ENCODE measurements at places on chromosomes 3 and 15.

DNA sequence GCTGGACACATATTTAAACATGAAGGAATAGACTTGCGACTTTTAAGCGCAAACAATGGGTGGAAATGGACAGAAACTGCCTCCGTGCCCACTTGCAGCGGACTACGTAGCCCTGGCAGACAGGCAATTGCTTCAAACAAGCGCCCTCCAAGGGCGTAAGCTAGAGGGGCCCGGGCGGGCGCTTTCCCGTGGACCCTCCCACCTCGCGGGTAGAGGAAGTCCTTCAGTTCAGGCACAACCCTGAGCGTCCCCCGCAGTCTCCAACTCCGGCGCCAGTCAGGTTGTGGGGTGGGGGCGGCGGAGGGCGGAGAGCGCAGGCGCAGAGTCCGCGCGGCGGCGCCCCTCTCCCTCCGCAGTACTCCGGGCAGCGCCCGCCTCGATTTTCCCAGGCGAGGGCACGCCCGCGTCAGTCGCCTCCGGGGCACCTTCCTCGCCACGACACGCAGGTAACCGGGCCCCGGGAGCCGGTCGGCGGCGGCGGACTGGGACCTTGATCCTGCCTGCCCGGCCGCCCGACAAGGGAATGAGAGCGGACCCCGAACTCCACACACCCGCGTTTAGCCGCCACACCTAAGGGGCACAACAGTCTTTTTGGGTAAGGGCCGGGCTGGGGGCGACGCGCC lies at the start of gene SLC35G2:
SLC35G2 (plus strand) TSS at position 358 of the 623 bp plus-strand sequence. CDS start 35,335 bp downstream, outside the sequence.
- no peak for DNase-seq

- DNase-seq: no peak
These were observed 209.7 kb downstream of the NR1D2 start for GRCh38 chr3:24154781-24155180.

- no peak for DNase-seq
These were observed 5.6 kb downstream of the PPCDC start for GRCh38 chr15:75028991-75029377.

GRCh38 chr15:90818251-90819210 lies 49.9 kb upstream of the FURIN start:
- DNase-seq: no peak

DNA sequence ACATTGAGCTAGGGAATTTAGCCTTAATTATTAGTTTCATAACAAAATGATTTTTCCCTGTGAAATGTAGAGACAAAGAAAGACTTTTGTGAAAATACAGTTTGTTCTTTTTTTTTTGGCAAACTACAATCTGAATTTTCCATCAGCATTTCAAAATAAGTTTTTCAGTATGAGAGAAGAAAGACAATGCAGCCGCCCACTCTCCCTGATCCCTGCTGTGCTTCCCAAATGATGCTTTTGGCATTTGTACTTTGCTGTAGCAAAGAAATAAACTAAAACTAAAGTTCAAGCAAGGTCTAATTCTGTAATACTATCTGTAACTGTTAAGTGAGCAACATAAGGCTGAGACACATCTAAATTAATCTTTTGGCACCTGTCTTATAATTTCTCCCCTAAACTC lies 782.2 kb downstream of the VGLL3 start:
- no peak for DNase-seq

GRCh38 chr3:156418428-156418827 lies 136.5 kb downstream of the SSR3 start:
- DNase-seq: no peak

GRCh38 chr15:39581793-39582285 lies 960 bp downstream of the THBS1 start:
- DNase-seq: no peak

DNA sequence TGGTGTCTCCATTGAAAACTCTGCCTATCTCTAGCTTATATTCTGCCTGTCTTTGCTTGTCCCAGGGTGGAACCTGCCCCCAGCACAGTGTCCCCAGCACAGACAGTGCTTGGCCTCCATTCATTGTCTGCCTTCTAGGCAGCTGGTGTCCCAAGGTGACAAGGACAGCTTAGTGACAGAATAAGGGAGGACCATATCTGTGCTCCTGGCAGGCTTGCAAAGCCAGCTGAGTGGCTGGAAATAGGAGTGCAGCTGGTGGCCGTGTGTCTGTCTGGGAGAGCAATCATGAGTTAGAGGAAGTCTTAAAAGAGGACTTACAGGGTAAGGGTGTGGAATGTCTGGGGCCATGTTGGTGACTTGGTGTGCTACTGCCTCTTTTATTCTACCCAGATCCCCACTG lies 33.4 kb downstream of the SCN5A start:
- no peak for DNase-seq

GRCh38 chr3:29850641-29851040 lies 569.8 kb downstream of the RBMS3 start:
- DNase-seq: no peak

GRCh38 chr15:77807115-77807514 lies 174.4 kb upstream of the LINGO1 start:
- DNase-seq: no peak

GRCh38 chr15:66894986-66895780 lies 170.2 kb upstream of the SMAD3 start:
- no peak for DNase-seq

- no peak for DNase-seq
These were observed 23.7 kb downstream of the TPRA1 start for GRCh38 chr3:127566833-127567232.

- no peak for DNase-seq
These were observed 30.5 kb downstream of the TMEM44 start for GRCh38 chr3:194602669-194603171.

DNA sequence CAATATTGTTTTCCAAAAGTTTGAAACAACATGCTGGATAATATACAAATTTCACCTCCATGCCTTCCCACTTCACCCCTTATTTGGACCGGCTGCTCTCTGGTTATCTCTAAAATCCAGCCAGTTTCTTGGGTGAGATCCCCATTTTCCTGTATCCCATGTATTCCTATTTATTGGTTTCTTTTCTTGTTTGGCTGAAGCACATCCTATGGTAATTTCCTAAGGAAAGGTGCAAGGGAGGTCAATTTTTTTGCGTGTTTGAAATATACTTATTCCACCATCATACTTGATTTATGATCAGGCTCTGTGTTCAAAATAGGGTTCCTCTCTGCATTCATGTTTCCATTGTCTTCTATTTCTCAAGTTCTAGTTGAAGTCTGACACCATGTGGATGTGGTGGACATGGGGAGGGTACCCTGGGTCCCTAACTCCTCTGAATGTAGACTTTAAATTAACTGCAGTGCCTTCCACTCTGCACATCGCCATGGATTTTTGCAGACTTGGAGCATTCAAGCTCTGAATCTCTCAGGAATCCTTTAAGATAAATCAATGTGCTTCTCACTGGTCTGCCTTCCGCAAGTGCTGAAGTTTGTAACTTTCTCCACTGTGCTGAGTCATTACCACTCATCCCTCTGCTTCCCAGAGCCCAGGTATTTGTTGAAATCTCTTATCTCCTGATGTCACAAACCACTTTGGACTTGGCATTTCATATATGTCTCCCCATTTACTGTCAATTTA lies 52.1 kb upstream of the TLE3 start:
- DNase-seq: no peak

GRCh38 chr15:75356517-75356916 lies 9.7 kb downstream of the NEIL1 start:
- no peak for DNase-seq

- no peak for DNase-seq
These were observed 8.1 kb downstream of the XIRP1 start for GRCh38 chr3:39184081-39184967.

DNA sequence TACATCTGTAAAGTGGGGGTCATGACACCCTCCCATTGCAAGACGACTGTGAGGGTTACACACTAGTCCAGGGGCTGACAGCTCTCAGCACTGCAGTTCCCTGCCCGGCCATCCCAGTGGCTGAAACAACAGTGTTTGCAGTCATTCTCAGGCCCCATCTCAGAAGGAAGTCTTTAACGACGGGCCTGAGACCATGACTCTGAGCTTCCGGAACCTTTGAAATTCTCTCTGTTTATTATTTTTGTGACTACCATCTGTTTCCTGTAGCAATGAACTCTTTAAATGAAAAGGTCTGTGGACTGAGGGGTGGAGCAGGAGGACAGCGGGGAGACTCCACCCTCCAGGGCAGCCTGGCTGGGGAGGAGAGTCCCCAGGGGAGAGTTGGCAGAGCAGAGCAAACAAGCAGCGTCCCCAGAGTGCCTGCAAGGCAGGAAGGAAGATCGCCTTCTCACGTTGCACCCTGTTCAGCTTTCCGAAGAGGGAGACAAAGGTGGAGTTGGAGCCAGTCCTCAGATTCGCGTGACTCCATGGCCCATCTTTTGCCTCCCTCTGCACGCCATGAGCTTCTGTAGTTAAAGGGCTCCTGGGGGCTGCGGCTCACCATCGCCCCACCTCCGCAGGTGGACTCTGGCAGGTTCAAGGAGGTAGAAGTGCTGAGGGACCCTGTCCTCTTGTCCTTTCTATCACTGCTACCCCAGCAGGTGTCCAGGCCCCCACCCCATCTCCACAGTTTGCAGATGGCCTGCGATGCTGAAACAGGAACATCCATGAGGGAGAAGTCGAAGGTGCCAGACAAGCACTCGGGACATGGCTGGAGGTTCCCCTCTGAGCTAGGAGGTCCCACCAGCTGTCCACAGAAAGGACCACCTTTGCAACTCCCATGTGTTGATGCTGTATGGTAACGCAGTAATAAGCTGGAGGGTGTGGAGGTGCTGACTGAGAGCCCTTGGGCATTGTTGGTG lies 525.8 kb upstream of the PROK2 start:
- DNase-seq: no peak

DNA sequence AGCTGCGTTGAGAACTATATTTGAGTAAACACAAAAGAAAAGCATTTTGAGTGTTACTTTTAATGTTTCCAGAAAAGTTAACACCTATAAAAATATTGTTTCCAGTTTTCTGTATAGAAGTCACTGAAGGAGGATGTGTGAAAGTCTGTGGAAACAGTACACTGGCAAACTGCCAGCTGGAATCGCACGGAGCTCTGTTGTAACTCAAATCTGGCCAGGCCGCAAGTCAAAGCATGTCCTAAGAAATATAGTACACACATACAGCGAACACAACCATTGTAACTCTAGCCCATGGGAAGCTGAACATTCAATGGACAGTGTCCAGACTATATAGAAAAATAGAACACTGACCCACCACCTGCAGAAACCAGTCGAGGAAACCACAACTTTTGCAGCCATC lies 657.2 kb downstream of the FHIT start:
- DNase-seq: no peak

GRCh38 chr15:99430881-99431401 lies 134.8 kb upstream of the MEF2A start:
- DNase-seq: no peak

DNA sequence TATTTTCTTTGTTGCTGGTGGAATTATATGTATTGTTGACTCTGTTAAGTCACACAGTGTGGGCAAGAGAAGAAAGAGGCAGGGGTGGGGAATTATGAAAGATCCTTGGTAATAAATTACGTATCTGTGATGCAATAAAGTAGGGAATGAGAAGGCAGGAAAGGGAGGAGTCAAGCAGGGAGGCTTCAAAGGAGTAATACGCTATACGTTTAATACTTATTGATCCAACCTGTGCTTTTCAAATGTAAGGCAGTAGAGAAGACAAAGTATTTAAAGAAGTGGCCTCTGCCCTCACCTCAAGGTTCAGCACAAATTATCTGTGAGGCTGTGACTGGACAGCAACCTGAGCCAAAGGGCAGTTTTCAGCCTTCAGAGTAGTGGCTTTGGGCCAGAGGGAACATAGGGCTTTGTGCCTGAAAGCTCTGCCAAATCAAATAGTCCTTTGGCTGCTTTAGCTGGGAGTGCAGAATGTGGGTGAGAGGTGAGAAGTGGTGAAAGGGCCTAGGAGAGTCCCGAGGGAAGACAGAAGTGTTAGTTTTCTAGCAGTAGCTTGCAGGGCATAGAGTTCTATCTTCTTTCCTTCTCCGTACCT lies 1.2 kb upstream of the PLIN1 start:
- no peak for DNase-seq

DNA sequence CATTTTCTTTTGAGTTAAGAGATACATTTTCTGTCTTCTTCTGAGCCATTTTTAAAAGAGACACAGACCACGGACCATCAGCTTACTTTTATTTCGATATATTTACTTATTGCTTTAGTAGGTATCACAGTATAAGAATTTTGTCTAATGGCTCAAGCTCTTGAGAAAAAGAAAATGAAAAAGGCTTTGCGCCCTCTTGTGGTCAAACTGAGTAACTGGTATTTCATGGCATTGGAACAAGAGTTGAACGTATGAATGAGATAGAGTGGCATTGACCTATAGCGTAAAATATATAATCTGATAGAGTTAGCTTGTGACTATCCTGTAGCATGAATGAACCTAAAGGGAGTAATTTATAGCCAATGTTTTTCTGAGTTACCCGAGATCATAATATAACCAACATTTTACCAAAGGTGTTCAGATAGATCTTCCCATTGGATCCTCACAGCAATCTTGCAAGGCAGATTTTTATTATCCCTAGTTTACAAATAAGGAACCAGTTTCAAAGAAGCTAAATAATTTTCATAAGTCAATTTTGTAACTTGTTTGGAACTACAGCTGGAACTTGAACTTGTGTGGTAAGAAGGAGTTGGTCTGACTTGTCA lies 154.6 kb downstream of the POLR2M start:
- no peak for DNase-seq

- no peak for DNase-seq
These were observed 6.6 kb downstream of the PPCDC start for GRCh38 chr15:75030023-75030413.

GRCh38 chr15:82158811-82159210 lies 103.7 kb downstream of the EFL1 start:
- DNase-seq: no peak

DNA sequence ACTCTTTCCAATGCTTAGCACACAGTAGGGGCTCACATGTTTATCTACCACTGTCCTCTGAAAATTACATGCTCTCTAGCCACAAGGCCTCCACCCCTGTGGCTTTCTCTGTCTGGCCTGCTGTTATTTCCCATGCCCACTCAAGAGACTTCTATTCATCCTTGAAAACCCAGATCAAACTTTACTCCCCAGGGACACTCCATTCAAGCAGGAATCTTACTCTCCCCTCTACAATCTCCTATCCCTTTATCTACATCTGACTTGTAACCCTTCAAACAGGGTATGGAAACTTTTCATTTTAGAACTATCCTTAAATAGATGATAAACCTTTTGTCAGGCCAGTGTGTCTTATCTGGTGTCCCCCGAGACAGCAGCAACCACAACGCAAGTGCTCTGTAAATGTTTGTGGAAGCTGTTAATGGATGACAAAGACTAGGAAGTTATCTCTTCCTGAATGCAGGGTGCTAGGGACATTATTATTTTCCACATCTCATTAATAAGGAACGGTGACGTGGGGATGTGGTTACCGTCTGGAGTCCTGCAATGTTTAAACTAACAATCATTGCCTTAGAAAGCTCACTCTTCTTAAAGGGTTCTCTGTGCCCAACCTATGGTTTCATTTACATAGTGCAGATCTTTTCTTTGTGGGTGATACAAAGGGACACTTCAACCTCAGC lies 322.3 kb downstream of the ARRDC4 start:
- DNase-seq: no peak

GRCh38 chr15:50906954-50907600 lies 1.4 kb upstream of the AP4E1 start:
- DNase-seq: no peak

GRCh38 chr15:33807665-33808064 lies 160.6 kb upstream of the CHRM5 start:
- DNase-seq: no peak

All from iPS DF 19.7 (cell line).